GM10248 (cell line): ENCODE measurements at places on chromosomes 13 and 19.

GRCh38 chr19:10018786-10019185 is 5.5 kb downstream of the RDH8 start:
- no peak for DNase-seq

DNA sequence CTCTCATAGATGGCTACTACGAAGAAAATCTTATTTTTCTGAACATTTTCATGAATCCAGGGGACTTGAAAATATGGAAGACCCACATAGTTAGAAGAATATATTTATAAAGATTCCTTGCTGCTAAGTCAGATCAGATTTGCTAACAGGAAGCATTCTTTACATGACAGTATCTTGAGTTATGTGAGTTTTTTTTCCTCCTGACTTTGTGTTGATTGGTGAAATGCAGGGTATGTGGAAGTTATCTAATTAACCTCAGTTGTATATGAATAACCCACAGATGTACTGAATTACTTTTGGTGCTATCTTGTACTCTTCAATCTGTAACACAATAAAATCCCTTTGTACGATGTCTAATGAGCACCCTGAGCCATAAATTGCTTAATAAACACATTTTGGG is 53.8 kb downstream of the ESD start:
- no peak for DNase-seq

DNA sequence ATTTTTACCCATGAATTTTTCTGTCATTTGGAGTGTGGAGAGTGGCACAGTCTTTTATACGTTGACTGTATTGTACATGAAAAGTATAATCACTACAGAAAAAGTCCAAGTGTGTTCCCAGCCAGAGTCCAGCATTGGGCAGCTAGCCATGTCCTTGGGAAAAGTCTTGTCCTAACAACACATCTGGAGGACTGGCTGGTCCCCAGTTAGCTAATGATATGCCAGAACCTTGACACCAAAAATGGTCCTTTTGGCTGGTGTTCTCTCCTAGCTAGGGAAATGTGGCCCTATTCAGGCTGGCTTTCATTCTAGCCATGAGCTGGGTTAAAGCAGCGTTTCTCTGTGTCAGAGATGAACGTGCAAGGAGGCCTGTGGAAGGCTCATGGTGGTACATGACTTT is 98.9 kb downstream of the ESD start:
- no peak for DNase-seq

GRCh38 chr13:27839809-27840467 is 47.7 kb downstream of the GSX1 start:
- no peak for DNase-seq

- no peak for DNase-seq
Measured at GRCh38 chr13:47481536-47481935, 519.5 kb downstream of the SUCLA2 start.
